Renal pelvis (tissue), 12 donors: ENCODE measurements at places on chromosomes 6 and 20. TPM values are rescaled to one million over a fixed set of nuclear protein-coding genes. Genes with fewer than 3 reads are reported as not detected.

Gene SYCP2
- polyA plus RNA-seq: 8.8 TPM

Gene LY6G5B
- 19.0 TPM for polyA plus RNA-seq

Gene RIMS1
- polyA plus RNA-seq: 2.8 TPM

Gene SLC22A7
- polyA plus RNA-seq: 0.90 TPM

Gene CGAS
- 2.5 TPM for polyA plus RNA-seq

Gene SIRPD
- not detected for polyA plus RNA-seq

Gene KHDRBS2
- polyA plus RNA-seq: 1.9 TPM

Gene LRRC1
- 34.8 TPM for polyA plus RNA-seq

Gene ROS1
- 0.11 TPM for polyA plus RNA-seq

Gene RAET1L
- polyA plus RNA-seq: not detected

Gene CD40
- polyA plus RNA-seq: 5.7 TPM

Gene DLK2
- polyA plus RNA-seq: 1.5 TPM

Gene GSTA3
- polyA plus RNA-seq: not detected

Gene SMLR1
- polyA plus RNA-seq: 3.6 TPM

Gene PNLDC1
- 0.19 TPM for polyA plus RNA-seq

Gene HIVEP1
- polyA plus RNA-seq: 25.0 TPM

Gene HS3ST5
- 0.96 TPM for polyA plus RNA-seq

Gene LPIN3
- 18.5 TPM for polyA plus RNA-seq

Gene SLC32A1
- polyA plus RNA-seq: 2.8 TPM

Gene NRN1
- polyA plus RNA-seq: 5.1 TPM

Gene FAM8A1
- polyA plus RNA-seq: 39.4 TPM

Gene GPX5
- polyA plus RNA-seq: not detected

Gene TMEM242
- polyA plus RNA-seq: 12.2 TPM

Gene AIG1
- 119 TPM for polyA plus RNA-seq

Gene ZNF311
- polyA plus RNA-seq: 5.7 TPM

Gene GJA1
- polyA plus RNA-seq: 51.7 TPM

Gene GATA5
- 11.0 TPM for polyA plus RNA-seq

Gene PTGIS
- 29.5 TPM for polyA plus RNA-seq

Gene TRAPPC3L
- polyA plus RNA-seq: 0.27 TPM

Gene ADIG
- polyA plus RNA-seq: not detected

Gene PGC
- polyA plus RNA-seq: not detected

Gene PAK5
- polyA plus RNA-seq: 0.52 TPM
